ENCODE measurements at places on chromosomes 7 and 10.

GRCh38 chr10:30476511-30477155 lies 42.6 kb downstream of the MAP3K8 start:
- DNase-seq: no peak

GRCh38 chr7:11896663-11897062 lies 64.7 kb upstream of the THSD7A start:
- no peak for DNase-seq

- no peak for DNase-seq
Observed at GRCh38 chr10:3048119-3049019, 19.0 kb upstream of the PFKP start.

DNA sequence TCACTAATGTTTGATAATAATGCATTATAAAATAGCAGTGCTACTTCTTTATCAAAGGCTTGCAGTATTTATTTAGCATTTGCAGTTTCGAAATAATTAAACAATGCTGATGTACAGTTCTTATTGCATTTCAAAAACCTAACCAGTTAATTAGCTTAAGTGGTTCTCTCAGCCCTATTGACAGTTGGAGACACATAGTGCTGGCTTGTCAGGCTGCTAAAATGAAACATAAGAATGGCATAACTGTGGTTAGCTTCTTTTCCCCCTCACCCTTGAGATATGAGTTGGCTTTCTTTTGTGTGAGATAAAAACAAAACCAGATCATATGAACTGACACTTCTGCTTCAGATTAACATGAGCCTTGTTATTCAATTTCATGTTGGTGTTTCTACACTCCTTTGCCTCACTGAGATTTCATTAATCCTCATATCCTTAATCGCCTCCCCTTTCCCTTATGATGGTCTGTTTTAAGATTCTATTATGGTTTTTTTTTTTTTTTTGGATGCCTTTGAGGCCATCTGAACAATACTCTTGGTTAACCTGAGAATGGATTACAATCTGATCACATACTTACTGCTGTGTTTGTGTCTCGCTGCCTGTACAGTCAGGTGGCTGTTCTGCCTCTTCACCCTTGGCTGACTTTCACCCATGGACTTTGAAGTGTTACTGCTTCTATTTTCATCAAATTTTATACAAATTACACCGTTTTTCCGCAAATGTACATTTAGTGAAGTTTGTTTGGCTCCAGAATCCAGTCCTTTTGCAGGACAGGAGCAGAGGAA lies 108.0 kb downstream of the SDK1 start:
- no peak for DNase-seq

- DNase-seq: no peak
Observed at GRCh38 chr7:2279896-2280295, 34.3 kb downstream of the SNX8 start.

- DNase-seq: no peak
Observed at GRCh38 chr10:132892004-132892403, 50.4 kb downstream of the CFAP46 start.

DNA sequence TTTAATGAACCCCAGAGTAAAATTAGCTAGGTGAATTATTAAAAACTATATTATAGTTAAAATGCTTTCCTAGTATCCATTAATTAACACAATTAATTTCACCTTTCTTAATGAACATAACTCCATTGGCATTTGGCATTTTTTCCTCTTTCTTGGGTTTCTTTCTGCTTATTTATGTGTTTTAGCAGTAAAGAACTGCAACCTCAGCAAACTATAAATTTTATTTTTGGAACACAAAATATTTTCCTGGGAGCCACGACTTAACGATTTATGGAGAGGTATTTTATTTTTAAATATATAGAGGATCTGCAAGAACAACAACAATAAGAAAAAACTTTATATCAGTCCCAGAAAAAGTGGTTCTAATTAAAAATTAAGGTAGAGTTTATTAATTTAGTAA lies 447.4 kb upstream of the ETV1 start:
- DNase-seq: no peak

GRCh38 chr10:118278649-118279048 lies 63.5 kb downstream of the FAM204A start:
- DNase-seq: no peak

DNA sequence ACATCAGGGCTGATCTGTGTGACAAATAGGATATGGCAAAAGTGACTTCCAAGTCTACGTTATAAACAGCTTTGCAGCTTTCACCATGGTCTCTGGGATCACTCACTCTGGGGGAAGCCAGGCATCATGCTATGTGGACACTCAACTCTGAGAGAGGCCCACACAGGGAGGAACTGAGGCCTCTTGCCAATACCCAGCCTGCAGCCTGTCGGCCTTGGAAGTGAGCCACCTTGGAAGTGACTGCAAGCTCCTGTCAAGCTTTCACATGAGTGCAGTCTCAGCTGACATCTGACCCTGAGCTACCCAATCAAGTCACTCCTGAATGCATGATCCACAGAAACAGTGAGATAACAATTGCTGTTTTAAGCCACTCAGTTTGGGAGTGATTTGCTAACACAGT lies 56.5 kb downstream of the MMRN2 start:
- no peak for DNase-seq

DNA sequence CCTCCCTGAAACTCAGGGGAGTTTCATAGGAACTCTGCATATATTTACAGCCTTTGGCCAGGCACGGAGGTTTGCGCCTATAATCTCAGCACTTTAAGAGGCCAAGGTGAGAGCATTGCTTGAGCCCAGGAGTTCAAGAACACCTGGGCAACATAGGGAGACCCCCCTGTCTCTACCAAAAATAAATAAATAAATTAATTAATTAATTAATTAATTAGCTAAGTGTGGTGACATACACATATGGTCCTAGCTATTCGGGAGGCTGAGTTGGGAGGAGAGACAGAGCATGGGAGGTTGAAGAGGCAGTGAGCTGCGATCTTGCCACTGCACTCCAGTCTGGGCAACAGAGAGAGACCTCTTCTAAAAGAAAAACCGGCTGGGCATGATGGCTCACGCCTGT lies 9.4 kb upstream of the LEP start:
- no peak for DNase-seq

DNA sequence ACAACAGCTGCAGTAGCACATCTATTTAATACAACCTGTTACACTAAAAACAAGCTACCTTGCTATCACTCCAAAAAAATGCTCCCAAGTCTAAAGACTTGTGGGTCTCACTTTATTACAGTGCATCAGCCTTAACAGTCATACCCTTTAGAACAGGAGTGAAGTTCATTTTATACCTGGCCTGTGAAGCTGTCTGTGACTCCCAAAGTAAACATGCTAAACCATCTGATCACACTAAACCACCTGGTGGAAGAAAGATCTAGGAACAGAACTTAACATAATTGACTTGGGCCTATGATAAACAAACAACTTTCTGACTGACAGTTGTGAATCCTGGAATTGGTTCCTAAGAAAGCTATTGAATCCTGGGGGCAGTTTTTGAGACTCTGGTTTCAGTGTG lies 80.9 kb upstream of the ATP6V0A4 start:
- no peak for DNase-seq

DNA sequence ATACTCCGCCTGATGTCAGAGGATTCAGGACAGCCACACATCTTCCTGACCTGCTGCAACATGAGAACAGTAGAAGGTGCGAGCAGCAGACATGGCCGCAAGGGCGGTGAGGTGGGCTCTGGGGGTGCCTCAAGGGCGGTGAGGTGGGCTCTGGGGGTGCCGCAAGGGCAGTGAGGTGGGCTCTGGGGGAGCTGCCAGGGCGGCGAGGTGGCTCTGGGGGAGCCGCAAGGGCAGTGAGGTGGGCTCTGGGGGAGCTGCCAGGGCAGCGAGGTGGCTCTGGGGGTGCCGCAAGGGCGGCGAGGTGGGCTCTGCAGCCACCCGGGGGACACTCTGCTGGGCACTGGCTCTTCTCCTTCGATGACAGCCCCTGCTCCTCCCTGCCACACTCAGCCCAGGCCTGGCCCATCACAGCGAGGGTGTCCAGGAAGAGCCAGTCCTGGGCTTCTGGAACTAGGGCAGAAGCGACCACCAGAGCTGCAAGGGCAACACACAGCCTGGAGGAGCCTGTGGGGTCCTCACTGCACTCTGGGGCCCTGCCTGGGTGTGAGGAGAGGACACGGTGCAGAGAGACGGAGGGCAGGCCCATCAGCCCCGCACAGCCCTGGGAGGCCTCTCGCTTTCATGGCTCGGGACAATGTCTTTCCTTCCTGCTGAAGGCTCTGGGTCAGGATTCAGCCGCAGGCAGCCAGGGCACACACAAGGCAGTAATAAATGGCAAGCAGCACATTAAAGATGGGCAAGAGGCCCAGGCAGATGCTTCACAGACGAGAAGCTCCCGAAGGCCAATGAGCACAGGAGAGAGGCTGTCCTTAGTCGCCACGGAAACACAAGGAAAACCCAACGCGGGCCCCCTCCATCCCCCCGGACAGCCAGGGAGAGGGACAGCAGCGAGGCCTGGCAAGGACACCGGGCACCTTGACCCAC lies 42.5 kb downstream of the STK32C start:
- no peak for DNase-seq

DNA sequence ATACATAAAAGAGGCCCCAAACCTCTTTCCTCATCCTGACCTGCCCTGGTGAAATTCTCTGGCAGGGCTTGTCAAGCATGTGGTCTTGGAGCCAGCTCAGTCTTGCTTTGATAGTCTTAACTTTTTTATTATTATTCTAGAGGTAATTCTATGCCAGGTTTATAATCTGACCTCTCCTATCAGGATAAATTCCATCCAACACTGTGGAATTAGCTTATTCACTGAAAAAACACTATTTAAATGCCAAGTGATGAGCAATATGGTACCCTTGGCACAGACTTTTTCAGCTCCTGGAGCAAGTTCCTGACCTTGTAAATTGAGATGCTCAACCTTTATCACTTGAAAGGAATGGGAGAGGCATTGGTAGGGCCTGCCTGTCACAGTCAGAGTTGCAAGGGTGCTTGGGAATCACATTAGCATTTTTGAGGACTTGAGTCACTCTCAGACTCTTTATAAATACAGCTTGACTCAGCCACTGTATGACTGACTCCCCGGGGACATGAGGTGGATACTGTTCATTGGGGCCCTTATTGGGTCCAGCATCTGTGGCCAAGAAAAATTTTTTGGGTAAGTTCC lies at the start of gene CPA4:
CPA4 (plus strand) TSS at position 480 of the 576 bp plus-strand sequence; CDS start at position 500, 20 bp downstream.
- DNase-seq: no peak

- no peak for DNase-seq
Observed at GRCh38 chr10:119281581-119282071, 74.3 kb downstream of the GRK5 start.

DNA sequence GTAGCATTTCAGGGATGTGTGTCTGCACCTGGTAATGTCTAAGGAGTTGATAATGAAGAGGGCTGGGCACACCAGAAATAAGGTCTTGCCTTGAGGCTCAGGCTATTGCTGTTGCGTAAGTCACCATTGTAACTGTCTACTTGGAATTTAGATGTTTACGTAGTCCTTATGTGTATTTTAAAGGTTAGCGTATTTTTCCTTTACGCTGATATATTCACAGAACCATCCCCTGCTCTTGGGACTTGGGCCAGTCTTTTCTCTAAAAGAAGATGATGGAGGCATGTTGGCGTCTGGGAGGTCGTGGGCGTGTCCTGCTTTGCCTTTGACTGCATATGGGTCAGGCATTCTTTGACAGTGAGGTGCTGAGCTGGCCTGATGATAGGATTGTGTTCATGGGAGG lies 14.7 kb downstream of the WDR37 start:
- no peak for DNase-seq

DNA sequence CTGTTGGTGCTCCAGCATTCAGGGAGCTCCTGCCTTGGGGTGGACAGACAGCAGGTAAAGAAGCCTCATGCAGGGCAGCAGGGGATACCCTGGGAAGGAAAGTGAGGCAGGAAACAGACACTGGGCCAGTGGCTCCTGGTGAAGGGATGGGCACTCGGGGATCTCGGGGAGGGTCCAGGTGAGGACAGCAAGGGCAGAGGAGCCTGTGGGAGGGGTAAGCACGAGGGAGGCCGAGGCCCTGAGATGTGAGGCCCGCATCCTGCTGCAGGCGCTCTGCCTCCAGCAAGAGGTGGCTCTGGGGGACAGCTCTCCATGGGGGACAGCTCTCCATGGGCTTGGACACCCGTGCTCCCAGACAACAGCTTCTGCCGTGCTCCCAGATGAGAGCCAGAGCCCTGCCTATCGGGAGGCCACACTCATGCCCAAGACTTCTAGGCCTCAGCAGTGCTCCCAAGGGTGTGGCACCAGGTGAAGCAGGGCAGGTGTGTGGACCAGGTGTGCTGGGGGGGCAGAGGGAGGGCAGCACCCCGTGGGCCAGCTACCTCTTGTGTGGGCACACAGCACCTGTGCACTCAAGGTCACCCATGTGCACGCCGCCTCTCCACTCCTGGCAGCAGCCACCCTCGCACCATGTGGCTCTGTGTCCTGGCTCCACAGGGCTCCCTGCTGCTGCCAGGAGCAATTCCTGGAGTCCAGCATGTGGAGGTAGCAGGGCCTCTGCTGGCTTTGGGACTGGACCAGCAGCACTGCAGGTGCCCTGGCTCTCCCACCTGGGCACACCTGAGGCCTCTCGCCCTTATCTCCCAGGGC lies 93.6 kb upstream of the INSIG1 start:
- DNase-seq: no peak

GRCh38 chr10:58335306-58336005 lies 650 bp downstream of the UBE2D1 start:
- peak; percentile 17 for DNase-seq

GRCh38 chr7:151695951-151696541 lies 176.4 kb upstream of the RHEB start:
- no peak for DNase-seq

- no peak for DNase-seq
Observed at GRCh38 chr7:6507906-6508305, 43.4 kb downstream of the GRID2IP start.

- no peak for DNase-seq
Observed at GRCh38 chr10:132461683-132462231, 64.8 kb downstream of the PWWP2B start.

DNA sequence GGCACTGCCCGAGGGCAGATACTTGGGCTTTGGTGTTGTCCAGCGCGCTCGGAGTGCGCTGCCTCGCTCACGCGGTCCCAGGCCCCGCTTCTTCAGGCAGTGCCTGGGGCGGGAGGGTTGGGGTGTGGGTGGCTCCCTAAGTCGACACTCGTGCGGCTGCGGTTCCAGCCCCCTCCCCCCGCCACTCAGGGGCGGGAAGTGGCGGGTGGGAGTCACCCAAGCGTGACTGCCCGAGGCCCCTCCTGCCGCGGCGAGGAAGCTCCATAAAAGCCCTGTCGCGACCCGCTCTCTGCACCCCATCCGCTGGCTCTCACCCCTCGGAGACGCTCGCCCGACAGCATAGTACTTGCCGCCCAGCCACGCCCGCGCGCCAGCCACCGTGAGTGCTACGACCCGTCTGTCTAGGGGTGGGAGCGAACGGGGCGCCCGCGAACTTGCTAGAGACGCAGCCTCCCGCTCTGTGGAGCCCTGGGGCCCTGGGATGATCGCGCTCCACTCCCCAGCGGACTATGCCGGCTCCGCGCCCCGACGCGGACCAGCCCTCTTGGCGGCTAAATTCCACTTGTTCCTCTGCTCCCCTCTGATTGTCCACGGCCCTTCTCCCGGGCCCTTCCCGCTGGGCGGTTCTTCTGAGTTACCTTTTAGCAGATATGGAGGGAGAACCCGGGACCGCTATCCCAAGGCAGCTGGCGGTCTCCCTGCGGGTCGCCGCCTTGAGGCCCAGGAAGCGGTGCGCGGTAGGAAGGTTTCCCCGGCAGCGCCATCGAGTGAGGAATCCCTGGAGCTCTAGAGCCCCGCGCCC lies at the start of gene NPY:
NPY (plus strand) TSS at position 294 of the 802 bp plus-strand sequence. CDS start 1,051 bp downstream, outside the sequence.
- peak; percentile 23 for DNase-seq
